ENCODE measurements at places on chromosomes 3 and 15. TPM values are rescaled to one million over a fixed set of nuclear protein-coding genes. Genes with fewer than 3 reads are reported as not detected.

GRK7 gene
- not detected for total RNA-seq

CSPG4 gene
- 30.6 TPM for total RNA-seq

EIF4G1 gene
- 275 TPM for total RNA-seq

ITIH3 gene
- total RNA-seq: 0.06 TPM

CHP1 gene
- total RNA-seq: 310 TPM

SERINC4 gene
- total RNA-seq: 0.21 TPM

PRR23A gene
- not detected for total RNA-seq

EFCAB12 gene
- 0.85 TPM for total RNA-seq

DNAH12 gene
- total RNA-seq: 0.57 TPM

PSMD2 gene
- total RNA-seq: 314 TPM

CHRNA3 gene
- total RNA-seq: 2.9 TPM

CNTN6 gene
- total RNA-seq: 0.21 TPM

LYZL4 gene
- total RNA-seq: 4.3 TPM

THSD4 gene
- total RNA-seq: 6.2 TPM

SNX22 gene
- total RNA-seq: 2.1 TPM

TTC23 gene
- 38.2 TPM for total RNA-seq

TUSC7 gene
- total RNA-seq: not detected

MME gene
- 5.5 TPM for total RNA-seq

HTR3E gene
- total RNA-seq: not detected

STAB1 gene
- 2.2 TPM for total RNA-seq

CACNA2D3 gene
- total RNA-seq: 0.11 TPM

FETUB gene
- total RNA-seq: not detected

RETNLB gene
- total RNA-seq: not detected

SCAMP2 gene
- total RNA-seq: 52.3 TPM

SCN11A gene
- total RNA-seq: 0.28 TPM

WDR72 gene
- total RNA-seq: 4.2 TPM

TNFAIP8L3 gene
- total RNA-seq: not detected

SLC51B gene
- not detected for total RNA-seq

EFCC1 gene
- 0.11 TPM for total RNA-seq

FOXL2NB gene
- 0.11 TPM for total RNA-seq

ADGRG7 gene
- total RNA-seq: 46.5 TPM

Data from cardiac muscle cell (in vitro differentiated cells and primary cell).